Renal pelvis (tissue), 12 donors: ENCODE measurements at places on chromosomes 4 and X. TPM values are rescaled to one million over a fixed set of nuclear protein-coding genes. Genes with fewer than 3 reads are reported as not detected.
A peak's percentile ranks its signal among the peaks of the same experiment; 100 is the strongest.

ZNF732 gene
- 3.6 TPM for polyA plus RNA-seq

TRPC5OS gene
- 0.17 TPM for polyA plus RNA-seq

HELT gene
- not detected for polyA plus RNA-seq

OPHN1 gene
- polyA plus RNA-seq = 8.3 TPM

ARSJ gene
- 21.3 TPM for polyA plus RNA-seq

FREM3 gene
- 0.16 TPM for polyA plus RNA-seq

RHOXF2B gene
- not detected for polyA plus RNA-seq

NLGN4X gene
- polyA plus RNA-seq = 13.1 TPM

DNA sequence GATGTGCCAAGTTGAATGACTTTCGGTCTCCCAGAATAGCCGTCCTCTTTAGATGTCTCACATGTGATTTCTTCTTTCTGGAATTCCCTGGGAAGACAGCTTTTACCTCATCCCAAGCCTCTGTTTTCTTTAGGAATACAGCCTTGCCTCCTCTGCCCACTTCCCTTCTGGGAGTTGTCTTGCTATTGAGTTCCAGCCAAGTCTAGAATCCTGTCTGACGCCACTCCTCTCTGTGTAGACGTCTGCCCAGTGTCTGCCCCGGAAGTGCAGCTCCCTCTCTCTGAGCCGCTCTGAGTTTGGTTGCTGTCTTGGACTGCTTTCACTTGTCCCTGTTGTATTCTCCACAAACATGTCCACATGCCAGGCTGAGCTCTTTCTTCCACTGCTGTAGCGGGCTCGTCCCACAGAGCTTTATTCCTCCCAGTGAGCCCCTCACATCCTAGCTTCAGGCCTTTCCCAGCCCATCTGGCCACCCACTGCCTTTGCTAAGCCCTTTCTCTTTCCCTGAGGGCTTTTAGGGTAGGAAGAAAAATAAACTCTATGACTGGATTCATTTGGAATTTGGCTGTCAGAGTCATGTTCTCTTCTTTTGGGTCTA lies 9.0 kb upstream of the IGFBP7 start:
- no peak for DNase-seq

- no peak for DNase-seq
Observed at GRCh38 chr4:101292214-101292613, 55.1 kb downstream of the PPP3CA start.

- DNase-seq = no peak
Observed at GRCh38 chr4:8640816-8641215, 48.3 kb downstream of the CPZ start.

DNA sequence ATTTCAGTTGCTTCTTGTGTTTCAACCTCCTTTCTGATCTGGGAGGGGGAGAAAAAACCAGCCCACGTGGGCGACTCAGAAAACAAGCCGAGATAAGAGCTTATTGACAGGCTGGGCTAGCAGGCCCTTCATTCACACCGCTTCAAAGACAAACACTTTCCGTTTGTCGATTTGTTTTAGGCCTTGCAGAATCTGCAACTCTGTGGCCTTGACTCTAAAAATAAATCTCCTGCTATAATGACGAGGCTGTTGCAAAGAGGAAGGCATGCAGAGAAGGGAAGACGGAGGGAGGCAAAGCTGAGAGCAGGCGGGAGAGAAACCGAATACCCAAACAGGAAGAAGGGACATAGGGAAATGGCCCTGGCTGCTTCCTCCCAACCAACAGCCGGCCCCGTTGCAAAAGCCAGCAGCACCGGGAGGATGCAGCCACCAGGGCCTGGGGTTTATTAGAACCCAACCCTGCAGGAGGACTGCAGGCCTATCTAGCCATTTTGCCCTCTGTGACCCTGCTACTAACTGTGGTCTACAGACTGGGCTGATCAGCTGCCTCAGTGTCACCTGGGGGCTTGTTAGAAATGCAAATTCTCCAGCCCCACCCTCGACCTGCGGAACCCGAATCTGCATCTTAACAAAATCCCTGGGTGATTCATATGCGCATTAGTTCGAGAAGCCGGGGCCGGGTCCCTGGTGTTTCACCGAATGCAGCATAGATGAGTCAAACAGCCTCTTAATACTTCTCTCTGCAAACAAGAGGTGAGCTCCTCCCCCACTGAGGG lies 325.5 kb downstream of the BCOR start:
- DNase-seq = no peak

DNA sequence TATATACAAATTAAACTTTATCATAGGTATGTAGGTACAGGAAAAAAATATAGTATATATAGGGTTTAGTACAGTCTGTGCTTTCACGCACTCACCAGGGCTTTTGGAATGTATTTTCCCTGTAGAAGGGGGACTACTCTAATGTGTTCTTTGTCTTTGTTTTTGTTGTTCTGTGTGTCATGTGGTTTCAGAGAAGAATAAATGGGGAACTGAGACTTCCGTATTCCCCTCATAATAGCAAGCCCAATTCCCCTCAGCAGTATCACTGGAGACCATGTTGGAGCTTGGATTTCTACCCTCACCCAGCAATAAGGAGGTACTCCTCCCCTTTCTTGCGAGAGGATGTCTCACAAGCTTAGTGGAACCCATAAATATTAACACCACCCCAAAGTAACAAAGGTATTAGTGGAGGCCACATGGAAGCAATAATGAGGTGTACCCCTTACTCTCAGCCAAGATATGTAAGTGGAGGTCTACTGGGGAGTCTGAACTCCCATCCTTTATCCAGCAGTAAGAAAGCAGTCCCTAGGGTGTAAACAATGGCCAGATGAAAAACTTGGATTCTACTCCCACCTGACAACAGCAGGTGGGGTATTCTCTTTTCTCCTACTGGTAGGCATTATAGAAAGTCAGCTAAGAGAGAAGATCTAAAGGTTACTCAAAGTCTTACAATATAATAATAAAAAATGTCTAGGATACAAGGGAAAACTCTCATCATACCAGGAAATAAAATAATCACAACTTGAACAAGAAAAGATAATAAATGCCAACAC lies 805.4 kb upstream of the GALNTL6 start:
- no peak for DNase-seq

DNA sequence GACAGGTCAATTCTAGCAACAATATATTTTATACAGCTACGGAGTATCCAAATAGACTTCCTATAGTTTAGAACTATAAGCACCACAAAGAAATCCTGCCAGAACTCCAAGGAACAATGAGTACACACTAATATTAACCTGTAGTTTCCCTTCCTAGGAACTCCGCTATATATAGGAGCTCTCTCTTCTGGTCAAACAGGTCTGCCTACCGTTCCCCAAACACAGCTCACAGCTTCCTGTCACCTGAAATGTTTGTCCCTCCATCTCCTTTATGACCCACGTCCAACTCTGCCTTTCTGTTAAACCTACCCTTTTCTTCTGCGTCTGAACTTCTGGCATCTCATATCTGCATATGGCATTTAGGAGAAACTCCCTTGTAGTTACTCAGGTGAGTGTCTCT lies 10.5 kb upstream of the GJB1 start:
- no peak for DNase-seq

DNA sequence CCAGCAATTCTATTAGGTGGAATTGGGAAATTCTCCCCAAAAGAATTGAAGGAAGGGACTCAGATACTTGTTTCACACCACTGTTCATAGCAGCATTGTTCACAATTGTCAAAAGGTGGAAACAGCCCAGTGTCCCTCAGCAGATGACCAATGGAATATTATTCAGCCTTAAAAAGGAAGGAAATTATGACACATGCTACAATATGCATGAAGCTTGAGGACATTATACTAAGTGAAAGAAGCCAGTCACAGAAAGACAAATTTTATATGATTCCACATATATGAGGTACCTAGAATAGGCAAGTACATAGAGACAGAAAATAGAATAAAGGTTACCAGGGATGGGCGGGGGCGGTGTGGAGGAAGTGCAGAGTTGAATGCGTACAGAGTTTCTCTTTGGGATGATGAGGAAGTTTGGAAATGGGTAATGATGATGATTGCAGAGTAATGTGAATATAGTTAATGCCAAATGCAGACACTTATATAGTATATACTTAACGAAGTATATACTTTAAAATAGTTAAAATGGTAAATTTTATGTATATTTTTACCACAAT lies 29.6 kb downstream of the DOCK11 start:
- DNase-seq = no peak

- no peak for DNase-seq
Observed at GRCh38 chr4:174259580-174259979, 23.9 kb downstream of the FBXO8 start.

- no peak for DNase-seq
Observed at GRCh38 chrX:103415068-103415467, 38.7 kb downstream of the BEX3 start.

- no peak for DNase-seq
Observed at GRCh38 chr4:78616046-78616498, 64.5 kb downstream of the ANXA3 start.

DNA sequence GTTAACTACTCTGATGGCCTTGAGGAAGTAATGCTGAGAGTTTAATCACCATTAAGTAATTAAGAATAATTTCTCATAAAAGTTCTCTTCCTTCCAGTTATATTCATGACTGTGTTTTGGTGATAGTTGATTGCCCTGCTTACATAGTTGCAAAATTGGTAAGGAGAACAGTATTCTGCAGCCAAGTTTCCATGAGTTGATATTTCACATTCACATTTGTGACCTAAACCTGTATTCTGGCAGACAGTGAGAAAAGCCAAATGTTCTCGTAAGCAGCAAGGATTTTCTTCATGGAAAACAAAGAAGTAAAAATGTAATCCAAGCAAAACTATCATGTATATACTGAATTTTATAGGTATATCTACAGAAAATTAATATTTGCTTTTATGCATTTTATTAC lies 187.8 kb upstream of the NUDT6 start:
- no peak for DNase-seq

DNA sequence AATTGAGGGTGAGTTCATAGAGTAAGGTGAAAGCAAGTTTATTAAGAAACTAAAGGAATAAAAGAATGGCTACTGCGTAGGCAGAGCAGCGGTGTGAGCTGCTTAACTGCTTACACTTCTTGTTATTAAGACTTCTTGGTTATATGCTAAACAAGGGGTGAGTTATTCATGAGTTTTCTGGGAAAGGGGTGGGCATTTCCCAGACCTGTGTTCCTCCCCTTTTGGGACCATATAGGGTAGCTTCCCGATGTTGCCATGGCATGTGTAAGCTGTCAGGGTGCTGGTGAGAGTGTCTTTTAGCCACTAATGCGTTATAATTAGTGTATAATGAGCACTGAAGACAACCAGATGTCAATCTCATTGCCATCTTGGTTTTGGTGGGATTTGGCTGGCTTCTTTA lies 126.5 kb downstream of the ARSF start:
- DNase-seq = no peak

GRCh38 chr4:84837751-84838150 lies 128.7 kb downstream of the WDFY3 start:
- DNase-seq = no peak

- DNase-seq = no peak
Observed at GRCh38 chrX:108224218-108224617, 132.6 kb downstream of the ATG4A start.

DNA sequence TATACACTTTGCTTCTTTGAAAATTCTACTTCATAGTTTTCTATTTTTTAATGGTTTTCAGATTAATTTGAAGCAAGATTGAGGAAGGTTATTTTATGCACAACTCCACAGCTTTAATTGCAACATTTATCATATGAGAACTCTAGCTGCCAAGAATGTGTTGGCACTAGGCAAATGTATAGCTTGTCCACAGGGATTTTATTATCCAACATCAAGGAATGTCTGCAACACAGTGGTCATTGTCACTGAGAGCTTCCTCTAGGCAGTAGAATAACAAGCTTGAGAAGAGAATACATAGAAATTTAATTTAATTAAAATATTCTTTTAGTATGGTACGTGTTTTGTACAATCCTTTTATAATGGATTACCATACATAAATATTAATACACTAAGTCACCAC lies 1600.8 kb downstream of the ARAP2 start:
- no peak for DNase-seq

DNA sequence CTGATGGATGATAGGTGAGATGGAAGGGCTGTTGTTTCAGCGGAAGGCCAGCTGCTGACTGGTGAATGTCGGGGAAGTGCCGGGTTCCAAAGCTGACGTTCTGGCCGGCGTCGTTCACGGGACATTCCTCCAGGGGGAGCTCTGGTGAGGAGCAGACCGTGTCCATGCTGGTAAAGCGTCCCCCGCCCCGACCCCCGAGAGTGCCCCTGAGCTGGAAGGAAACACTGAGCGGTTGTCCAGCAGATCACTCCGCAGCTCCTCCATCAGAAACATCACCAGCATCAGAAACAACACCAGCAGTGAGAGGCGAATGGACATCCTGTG lies 18.6 kb upstream of the ADRA2C start:
- DNase-seq = no peak

GRCh38 chr4:187732524-187732923 lies 263.0 kb upstream of the ZFP42 start:
- DNase-seq = no peak

DNA sequence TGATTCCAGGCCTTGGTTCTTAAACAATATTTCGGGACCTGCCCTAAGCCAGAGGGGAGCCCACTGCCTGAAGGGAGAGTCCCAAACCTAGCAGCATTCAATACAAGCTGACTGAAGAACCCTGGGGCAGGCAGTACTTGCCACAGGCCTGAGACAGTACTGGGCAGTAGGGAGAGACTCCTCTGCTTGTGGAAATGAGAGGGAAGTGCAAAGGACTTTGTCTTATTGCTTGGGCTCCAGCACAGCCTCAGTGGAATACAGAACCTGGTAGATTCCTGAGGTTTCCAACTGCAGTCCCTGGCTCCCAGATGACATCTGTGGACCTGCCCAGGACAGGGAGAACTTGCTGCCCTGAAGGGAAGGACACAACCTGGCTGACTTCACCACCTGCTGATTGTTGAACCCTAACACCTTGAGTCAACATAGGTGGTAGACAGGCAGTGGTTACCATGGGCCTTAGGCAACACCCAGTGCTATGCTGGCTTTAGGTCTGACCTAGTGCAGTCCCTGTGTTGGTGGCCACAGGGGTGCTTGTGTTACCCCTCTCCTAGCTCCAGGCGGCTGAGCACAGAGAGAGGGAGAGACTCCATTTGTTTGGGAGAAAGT lies 20.3 kb upstream of the ABCG2 start:
- DNase-seq = no peak

DNA sequence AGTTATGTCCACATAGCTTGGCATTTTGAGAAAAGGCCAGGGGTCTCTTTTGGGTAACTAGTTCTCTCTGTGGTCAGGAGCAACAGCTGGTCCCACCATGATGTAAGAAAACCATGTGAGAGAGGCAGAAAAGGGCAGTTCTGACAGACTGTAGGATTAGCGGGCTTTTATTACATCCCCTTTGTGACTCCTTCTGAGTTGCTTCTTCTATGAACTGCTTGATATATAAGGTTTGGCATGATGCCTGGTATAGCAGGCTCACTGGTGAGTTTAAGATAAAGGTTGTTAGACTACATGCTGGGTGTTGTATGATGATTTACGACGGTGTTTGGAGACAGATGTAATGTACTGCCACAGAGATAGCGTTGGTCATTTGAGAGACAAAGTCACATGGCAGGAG lies 2308.1 kb upstream of the AGA start:
- peak; percentile 7 for DNase-seq

DNA sequence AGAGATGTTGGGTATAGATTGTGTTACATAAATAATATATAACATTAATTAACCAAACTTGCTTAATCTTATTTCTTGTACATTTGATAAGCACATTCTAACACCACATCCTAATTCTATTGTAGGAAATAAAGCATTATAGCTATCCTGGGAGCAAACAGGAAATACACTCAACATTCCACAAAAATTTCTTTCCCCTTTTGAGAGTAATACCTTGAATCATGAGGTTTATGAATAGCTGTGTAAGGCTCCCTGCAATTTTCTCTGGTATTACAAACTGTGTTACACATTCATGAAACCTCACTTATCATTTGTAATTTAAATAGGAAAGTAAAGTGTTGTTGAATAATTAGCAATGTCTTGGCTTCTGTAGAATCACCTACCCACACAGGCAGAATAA lies 95.1 kb downstream of the TMEM47 start:
- DNase-seq = no peak

GRCh38 chr4:147136310-147136709 lies 190.6 kb upstream of the TTC29 start:
- peak; percentile 79 for DNase-seq
